ENCODE measurements at places on chromosomes 6 and 20.
A peak's percentile ranks its signal among the peaks of the same experiment; 100 is the strongest.

GRCh38 chr6:157198425-157199279, 124.7 kb downstream of the TMEM242 start:
- no peak overlapping the region for H3K4me3 ChIP-seq
- H3K36me3 ChIP-seq: peaks cover 86% of the 10 kb centered on the region
- H3K27me3 ChIP-seq: no peaks in the 10 kb centered on the region
- DNase-seq: no peak

DNA sequence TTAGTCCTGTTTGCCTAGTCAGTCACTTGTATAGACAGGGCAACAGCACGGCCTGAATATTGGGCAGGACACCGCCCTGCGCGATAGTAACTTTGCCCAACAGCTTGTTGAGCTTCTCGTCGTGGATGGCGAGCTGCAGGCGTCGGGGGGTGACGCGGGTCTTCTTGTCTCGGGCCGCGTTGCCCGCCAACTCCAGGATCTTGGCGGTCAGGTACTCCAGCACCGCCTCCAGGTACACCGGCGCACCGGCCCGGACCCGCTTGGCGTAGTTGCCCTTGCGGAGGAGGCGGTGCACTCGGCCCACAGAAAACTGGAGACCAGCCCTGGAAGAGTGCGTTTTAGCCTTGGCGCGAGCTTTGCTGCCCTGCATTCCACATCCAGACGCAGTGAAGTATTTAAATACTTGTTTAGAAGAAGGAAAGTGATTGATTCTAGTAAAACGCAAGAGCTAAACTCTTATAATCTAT, 92.8 kb upstream of the BTN3A2 start:
- peak overlapping the region; percentile 91 for H3K4me3 ChIP-seq
- peaks cover 4% of the 10 kb centered on the region for H3K4me1 ChIP-seq
- H3K27me3 ChIP-seq: no peaks in the 10 kb centered on the region
- no peaks in the 10 kb centered on the region for H3K36me3 ChIP-seq
- DNase-seq: peak; percentile 89

GRCh38 chr6:154406869-154407268, 50.3 kb upstream of the IPCEF1 start:
- H3K4me3 ChIP-seq: no peak overlapping the region
- H3K27me3 ChIP-seq: no peaks in the 10 kb centered on the region
- DNase-seq: no peak
- H3K4me1 ChIP-seq: no peaks in the 10 kb centered on the region
- peaks cover 20% of the 10 kb centered on the region for H3K36me3 ChIP-seq

GRCh38 chr20:59735486-59735885, 131.1 kb downstream of the PHACTR3 start:
- no peak overlapping the region for H3K4me3 ChIP-seq
- no peaks in the 10 kb centered on the region for H3K4me1 ChIP-seq
- peak; percentile 33 for DNase-seq
- no peaks in the 10 kb centered on the region for H3K27me3 ChIP-seq
- no peaks in the 10 kb centered on the region for H3K36me3 ChIP-seq
- no peak overlapping the region for H3K27ac ChIP-seq

DNA sequence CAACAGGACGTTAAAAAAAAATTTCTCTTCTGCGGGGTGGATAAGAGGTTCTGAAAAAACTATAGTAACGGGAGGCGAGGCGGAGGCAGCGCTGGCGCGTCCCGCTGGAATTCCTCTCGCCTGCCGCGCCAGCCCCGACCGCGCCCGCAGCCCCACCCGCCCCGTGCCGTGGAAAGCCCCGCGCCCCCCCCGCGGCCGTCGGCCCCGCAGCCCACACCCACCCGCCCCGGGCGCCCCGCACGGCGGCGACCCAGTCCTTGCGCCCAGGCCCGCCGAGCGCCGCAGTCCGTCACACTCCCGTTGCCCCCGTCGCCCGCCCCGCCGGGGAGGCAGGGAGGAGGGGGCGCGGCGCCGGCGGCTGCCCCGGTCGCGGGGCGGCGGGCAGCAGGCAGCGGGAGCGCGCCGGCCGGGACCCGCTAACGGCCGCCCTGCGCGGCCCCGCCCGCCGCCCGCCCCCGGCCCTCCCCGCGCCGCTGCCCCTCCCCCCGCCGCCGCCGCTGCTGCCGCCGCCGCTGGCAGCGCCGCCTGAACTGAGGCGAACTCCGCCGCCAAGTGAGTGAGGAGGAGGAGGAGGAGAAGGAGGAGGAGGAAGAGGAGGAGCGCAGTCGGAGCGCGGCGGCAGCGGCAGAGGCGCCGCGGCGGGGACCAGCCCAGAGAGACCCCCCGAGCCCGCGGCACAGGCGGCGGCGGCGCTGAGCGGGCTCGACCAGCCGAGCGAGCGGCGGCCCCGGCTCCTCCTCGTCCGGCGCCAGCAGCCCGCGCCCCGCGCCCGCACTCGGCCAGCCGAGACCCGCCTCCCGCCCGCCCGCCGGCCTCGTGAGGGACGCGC, at the start of gene QKI:
TSS of gene QKI (plus strand) at position 602 of the 829 bp plus-strand sequence. CDS start 476 bp downstream, outside the sequence.
- peak within 1 kb of the TSS; percentile 97 for H3K27ac ChIP-seq
- peak within 1 kb of the TSS; percentile 93 for H3K4me3 ChIP-seq
- no peaks in the 10 kb centered on the region for H3K4me1 ChIP-seq
- no peaks in the 10 kb centered on the region for H3K36me3 ChIP-seq
- no peaks in the 10 kb centered on the region for H3K27me3 ChIP-seq
- DNase-seq: peak; percentile 84

- no peaks in the 10 kb centered on the region for H3K36me3 ChIP-seq
- H3K4me3 ChIP-seq: no peak overlapping the region
- no peak for DNase-seq
- no peaks in the 10 kb centered on the region for H3K27me3 ChIP-seq
- H3K27ac ChIP-seq: no peak overlapping the region
These were observed 553.3 kb downstream of the C6orf118 start for GRCh38 chr6:164756142-164756541.

DNA sequence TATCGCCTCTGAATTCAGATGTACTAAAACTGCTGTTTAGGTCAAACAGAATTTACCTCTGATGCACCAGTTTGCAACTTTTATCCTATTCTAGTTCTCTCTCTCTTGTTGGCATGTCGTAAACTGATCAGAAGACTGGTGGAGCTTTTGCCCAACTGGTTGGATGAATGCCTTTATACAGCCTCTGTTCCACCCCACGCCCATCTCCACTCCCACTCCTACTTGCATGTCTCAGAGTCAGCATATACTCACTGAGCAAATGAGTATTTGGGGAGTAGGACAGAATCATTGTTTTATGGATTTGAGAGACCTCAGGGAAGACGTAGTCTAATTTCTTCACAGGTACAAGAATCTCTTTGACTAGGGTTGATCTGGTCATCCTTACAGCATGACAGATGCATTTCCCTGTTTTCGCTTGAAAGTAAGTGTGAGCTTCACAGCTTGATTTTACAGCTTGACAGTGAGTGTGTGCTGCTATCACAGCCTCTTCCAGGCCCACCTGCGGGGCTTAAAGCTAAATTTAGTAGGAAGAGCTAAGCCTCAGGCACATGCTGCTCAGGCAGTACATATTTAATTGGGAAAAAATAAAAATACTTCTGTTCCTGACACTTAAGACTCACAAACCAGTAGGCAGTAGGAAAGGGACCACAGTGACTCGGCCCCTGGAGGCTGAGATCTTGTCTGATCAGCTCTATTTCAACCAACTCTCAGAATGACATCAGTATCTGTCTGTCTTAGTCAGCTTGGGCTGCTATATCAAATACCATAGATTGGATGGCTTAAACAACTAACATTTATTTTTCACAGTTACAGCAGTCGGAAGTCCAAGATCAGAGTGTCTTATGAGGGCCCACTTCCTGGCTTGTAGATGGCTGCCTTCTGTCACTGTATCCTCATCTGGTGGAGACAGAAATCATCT, 30.4 kb downstream of the TRMT6 start:
- DNase-seq: peak; percentile 66
- no peaks in the 10 kb centered on the region for H3K36me3 ChIP-seq
- H3K27me3 ChIP-seq: peaks cover 12% of the 10 kb centered on the region
- no peak overlapping the region for H3K4me3 ChIP-seq

GRCh38 chr6:30129265-30130178, 6.4 kb upstream of the TRIM40 start:
- no peaks in the 10 kb centered on the region for H3K36me3 ChIP-seq
- no peak overlapping the region for H3K27ac ChIP-seq
- DNase-seq: no peak

- no peak overlapping the region for H3K27ac ChIP-seq
- H3K4me1 ChIP-seq: no peaks in the 10 kb centered on the region
- no peak overlapping the region for H3K4me3 ChIP-seq
- no peak for DNase-seq
These were observed 64.3 kb upstream of the PRSS16 start for GRCh38 chr6:27183060-27183832.

- H3K4me3 ChIP-seq: no peak overlapping the region
- no peak overlapping the region for H3K27ac ChIP-seq
These were observed 104.4 kb upstream of the BMP2 start for GRCh38 chr20:6663104-6663503.

DNA sequence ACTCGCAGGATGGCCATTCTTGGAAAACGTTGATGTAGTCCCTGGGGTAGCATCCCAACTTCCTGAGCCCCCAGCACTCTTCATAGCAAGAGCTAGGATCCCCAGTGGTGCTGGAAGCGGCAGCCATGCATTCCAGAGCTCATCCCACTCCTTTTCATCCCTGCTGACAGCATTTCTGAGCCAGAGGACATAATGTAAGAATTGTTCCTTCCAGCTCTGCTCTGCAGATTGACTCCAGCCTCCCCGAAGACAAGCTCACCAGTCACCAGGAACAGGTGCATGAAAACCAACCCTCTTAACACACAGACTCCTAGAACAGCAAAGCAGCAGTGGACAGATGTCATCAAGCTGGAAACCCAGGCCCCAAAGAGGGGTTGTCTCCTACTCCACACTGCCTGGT, 3.8 kb downstream of the SLC13A3 start:
- H3K4me1 ChIP-seq: peaks cover 8% of the 10 kb centered on the region
- no peaks in the 10 kb centered on the region for H3K36me3 ChIP-seq
- no peak for DNase-seq

- no peak for DNase-seq
- no peaks in the 10 kb centered on the region for H3K4me1 ChIP-seq
- no peaks in the 10 kb centered on the region for H3K27me3 ChIP-seq
- no peak overlapping the region for H3K4me3 ChIP-seq
- H3K27ac ChIP-seq: no peak overlapping the region
These were observed 103.6 kb upstream of the CNKSR3 start for GRCh38 chr6:154614101-154614500.

DNA sequence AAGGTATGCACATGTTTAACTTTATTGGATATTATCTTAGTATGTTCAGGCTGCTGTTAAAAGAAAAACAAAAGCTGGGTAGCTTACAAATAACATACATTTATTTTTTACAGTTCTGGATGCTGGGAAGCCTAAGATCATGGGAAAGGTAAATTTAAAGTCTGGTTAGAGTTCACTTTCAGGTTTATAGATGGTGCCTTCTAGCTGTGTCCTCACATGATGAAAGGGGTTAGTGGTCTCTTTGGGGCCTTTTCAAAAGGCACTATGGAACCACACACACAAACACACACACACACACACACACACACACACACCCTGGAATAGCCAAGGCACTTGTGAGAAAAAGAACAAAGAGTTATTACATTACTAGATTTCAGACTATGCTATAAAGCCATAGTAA, 805.8 kb upstream of the GJE1 start:
- no peak overlapping the region for H3K4me3 ChIP-seq
- H3K4me1 ChIP-seq: no peaks in the 10 kb centered on the region
- H3K27me3 ChIP-seq: no peaks in the 10 kb centered on the region
- no peaks in the 10 kb centered on the region for H3K36me3 ChIP-seq
- DNase-seq: no peak

- H3K27ac ChIP-seq: no peak overlapping the region
- no peaks in the 10 kb centered on the region for H3K4me1 ChIP-seq
- no peaks in the 10 kb centered on the region for H3K27me3 ChIP-seq
- peaks cover 10% of the 10 kb centered on the region for H3K36me3 ChIP-seq
- no peak overlapping the region for H3K4me3 ChIP-seq
- DNase-seq: no peak
These were observed 70.9 kb downstream of the QKI start for GRCh38 chr6:163485388-163485851.

DNA sequence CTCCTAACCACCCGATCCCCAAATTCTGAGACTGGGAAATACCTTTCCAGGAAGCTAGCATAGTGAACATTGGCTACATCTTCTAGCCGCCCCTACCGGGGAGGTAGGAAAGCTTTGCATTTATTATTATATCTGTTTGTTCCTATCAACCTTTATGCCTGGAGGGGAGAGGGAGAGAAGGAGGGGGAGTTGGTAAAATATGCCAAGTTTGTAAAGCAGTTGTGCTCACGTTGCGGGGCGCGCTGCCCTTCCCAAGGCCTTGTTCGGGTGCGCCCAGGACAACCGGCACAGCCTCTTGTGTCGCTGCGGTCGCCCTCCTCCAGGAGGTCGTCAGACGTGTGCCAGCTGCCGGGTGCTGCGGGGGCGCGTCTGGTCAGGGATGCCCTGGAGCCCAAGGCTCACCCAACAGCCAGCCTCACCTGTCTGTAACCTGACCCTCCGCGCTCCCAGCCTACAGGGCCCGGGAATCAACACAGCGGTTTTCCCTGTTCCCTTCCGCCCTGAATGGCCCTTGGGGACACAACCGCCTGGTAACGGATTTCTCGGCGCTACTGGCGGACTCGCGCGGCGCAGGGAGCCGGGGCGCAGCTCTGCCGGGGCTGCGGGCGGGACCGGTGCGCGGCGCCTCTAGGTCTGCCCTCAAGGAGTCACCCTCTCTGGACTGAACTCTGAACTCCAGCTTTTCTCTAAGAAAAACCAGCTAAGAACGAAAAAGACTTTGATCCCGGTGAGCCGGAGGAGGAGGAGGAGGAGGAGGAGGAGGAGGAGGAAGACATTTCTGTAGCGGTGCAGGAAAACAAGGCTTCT, 1.1 kb upstream of the OVOL2 start:
- DNase-seq: peak; percentile 93
- peaks cover 4% of the 10 kb centered on the region for H3K4me1 ChIP-seq

DNA sequence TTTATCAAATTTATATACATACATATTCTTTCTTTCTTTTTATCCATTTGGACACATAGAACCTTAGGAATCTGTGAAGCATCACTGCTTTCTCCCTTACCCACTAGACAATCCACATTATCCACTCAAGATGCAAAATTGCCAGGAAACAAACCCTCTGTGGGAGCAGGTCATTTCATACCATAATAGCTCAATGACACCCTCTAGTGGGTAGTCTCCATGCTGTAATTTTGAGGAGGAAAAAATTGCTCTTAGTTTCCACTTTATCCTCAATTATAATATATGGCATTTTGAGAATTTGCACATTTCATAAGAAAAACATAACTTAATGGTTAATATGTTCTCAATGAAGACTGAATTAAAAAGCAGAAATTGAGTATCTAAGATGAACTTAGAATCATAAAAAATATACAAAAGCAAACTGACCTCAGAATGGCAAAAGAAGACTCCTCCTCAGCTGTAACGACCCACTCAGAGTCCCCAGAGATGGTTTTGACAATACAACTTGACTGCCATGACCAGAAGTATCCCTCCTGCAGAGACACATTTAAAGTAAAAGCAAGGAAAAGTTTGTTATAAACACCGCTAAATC, 164.1 kb downstream of the FRK start:
- H3K27me3 ChIP-seq: no peaks in the 10 kb centered on the region
- no peak for DNase-seq
- H3K4me1 ChIP-seq: no peaks in the 10 kb centered on the region
- no peaks in the 10 kb centered on the region for H3K36me3 ChIP-seq
- no peak overlapping the region for H3K27ac ChIP-seq

GRCh38 chr6:158069800-158070195, 88.1 kb downstream of the SYNJ2 start:
- DNase-seq: no peak
- H3K27me3 ChIP-seq: no peaks in the 10 kb centered on the region
- no peak overlapping the region for H3K27ac ChIP-seq
- H3K4me1 ChIP-seq: no peaks in the 10 kb centered on the region
